ENCODE measurements at places on chromosomes 6 and 20.

- DNase-seq: no peak
These were observed 14.7 kb upstream of the PXDC1 start for GRCh38 chr6:3766214-3766613.

GRCh38 chr20:57928181-57928967 is 218.6 kb upstream of the PMEPA1 start:
- DNase-seq: no peak

GRCh38 chr6:54778731-54779130 is 67.8 kb upstream of the FAM83B start:
- no peak for DNase-seq

DNA sequence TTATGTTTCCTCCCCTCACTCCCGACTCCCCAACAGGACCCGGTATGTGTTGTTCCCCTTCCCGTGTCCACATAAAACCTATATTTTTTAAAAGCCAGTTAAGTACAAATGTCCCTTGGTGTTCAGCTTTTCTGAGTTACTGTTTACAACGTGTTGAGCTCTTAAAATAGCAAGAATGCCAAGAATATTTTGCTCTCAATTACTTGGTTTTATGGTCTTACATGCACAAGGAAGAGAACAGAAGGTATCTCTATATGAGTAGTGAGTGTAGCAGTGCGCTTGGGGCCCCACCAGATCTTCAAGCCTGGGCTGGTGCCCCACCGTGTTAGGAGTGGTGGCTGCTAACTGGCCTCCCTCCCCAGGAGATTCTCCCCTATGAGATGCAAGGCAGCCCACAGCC is 75.3 kb downstream of the RIN2 start:
- DNase-seq: no peak

- no peak for DNase-seq
These were observed 338.0 kb downstream of the ADGRB3 start for GRCh38 chr6:68973066-68973465.

DNA sequence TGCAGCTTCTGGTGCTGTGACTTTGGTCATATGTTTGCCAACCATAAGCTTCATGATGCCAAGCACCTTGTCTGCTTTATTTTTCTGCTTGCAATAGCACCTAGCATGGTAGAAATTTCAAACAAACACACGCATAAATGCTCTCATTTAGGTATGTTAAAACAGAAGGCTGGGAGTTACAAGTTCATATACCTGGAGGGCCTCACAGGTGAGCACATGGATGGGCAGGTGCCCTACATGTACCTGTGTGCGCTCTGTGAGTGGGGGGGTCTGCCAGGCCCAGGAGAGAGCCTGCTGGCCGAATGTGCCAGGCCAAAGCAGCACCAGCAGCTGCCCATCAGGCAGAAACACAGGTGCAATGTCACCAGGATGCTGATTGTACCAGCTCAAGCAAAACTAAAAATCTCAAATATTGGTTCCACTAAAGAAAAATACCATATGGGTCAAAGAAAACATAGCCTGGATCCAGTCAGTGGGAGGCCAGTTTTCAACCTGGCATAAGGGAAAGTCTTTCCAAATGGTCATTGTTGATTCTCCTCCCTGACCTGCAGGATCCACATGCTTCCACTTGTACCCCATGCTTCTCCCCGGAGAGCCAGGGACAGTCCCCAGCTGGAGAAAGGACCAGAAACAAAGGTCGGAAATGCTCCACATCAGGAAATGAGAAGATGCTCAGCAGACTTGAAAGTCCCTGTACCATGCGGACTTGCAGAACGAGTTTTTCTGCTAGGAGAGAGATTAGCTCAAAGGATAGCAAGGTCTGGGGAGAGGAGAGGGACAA is 7.2 kb upstream of the PFDN4 start:
- no peak for DNase-seq

All from frontal cortex (tissue), 4 donors.